ENCODE measurements at places on chromosomes 1 and 21.

- peak; percentile 68 for DNase-seq
These were observed 45.2 kb downstream of the CAMK2N1 start for GRCh38 chr1:20440785-20441200.

GRCh38 chr1:195773931-195774330 is 834.3 kb downstream of the KCNT2 start:
- DNase-seq, result no peak

DNA sequence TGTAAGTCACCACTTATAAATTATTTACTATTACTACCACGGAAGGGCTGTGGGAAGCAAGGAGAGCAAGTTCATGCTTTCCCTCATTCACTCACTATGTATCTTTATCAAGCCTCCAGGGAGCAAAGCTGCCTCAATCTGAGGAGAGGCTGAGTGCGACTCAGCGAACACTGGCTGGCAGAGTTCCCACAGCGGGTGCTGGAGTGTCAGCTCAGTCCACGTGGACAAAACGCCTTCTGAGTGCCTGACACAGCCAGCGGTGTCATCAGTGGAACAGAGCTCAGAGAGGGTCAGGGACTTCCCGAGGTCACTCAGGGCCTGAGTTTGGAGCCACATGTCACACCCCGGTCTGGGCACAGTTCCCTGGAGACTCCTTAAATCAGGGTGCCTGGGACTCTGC is 16.9 kb downstream of the MATN1 start:
- no peak for DNase-seq

- no peak for DNase-seq
These were observed 3.6 kb upstream of the RD3 start for GRCh38 chr1:211495584-211495983.

DNA sequence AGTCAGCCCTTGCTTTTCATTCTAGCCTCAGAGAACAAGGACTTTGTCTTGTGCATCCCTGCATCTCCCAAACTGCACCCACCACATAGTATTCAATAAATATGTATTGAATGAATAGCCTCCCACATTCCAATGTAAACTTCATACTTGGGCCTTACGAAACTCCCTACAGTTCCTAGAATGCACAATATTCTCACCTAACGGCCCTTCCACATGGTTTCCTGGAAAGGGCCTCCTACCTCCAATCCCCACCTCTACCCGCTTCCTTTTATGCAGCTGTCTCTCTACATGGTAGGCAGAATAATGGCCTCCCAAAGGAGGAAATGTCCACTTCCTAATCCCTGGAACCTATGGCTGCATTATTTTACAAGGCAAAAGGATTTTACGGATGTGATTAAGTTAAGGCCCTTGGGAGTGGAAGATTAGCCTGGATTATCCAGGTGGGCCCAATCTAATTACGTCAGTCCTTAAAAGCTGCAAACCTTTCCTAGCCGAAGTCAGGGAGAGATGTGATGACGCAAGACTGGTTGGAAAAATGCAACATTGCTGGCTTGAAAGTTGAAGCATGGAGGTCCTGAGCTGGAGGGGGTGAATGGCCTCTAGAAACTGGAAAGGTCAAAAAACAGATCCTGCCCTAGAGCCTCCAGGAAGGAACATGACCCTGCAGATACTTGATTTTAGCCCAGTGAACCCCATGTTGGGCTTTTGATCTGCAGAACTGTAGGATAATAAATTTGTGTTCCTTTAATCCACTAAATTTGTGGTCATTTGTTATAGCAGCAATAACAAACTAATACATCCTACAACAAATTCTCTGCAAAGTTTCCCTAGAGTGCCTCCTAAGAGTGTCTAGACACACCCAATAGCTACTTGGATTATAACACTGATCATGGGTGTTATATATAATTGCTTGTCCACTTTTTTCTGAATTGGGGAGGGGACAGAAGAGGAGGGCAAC is 5.2 kb upstream of the PIK3C2B start:
- no peak for DNase-seq

DNA sequence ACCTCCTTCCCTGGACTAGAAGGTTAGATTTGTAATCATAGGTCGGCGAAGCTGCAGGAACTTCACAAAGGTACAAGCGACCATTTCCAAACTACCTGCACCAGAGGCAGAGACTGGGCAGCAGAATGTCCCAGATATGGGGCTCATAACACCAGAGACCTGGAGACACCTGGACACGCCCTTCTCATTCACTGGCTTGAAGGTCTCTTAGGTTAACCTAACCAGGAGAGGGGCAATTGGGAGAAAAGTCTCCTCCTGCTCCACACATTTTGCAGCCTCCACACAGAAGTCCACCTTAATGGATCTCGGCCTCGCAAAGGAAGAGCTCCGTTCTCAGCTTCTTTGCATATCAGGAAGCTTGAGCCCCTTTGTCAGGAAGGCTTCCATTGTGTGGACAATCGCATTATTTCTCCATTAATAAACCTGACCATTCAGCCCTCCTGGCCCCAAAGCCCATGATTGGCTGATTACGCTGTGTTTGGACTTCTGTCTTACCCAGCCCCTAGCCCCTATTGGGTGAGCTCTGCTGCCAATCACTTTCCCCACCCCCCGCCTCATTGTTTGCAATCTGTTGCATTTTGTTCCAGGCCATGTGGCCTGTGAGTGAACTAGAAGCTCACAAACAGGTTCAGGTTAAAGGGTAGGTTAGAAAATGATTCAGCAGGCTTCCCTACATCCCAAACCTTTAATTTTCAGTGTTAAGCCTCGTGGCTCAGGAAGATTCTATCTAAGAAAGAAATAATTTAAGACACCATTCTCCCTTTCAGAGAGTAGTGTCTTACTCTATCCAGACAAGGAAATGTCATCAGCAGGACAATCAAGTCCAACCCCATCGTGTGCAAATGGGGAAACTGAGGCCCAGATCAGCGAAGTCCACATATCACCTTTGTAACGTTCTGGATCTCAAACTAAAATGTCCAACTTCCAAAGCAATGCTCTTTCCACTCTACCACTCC is 2.8 kb downstream of the MYCL start:
- no peak for DNase-seq

GRCh38 chr1:187588917-187589316 is 760.2 kb downstream of the PLA2G4A start:
- no peak for DNase-seq

- DNase-seq, result no peak
These were observed 251.2 kb downstream of the ZNF326 start for GRCh38 chr1:90246069-90246468.

DNA sequence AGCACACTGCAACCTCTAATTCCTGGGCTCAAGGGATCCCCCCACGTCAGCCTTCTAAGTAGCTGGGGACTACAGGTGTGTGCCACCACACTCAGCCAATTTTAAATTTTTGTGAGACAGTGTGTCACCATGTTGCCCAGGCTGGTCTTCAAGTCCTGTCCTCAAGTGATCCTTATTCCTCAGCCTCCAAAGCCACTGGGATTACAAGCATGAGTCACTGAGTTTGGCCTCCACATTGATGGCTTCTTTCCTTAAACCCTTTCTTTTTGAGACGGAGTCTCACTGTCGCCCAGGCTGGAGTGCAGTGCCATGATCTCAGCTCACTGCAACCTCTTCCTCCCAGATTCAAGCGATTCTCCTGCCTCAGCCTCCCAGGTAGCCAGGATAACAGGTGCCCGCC is 7.6 kb downstream of the KPNA6 start:
- DNase-seq, result no peak

GRCh38 chr1:36773827-36774541 is 260.3 kb downstream of the GRIK3 start:
- no peak for DNase-seq

DNA sequence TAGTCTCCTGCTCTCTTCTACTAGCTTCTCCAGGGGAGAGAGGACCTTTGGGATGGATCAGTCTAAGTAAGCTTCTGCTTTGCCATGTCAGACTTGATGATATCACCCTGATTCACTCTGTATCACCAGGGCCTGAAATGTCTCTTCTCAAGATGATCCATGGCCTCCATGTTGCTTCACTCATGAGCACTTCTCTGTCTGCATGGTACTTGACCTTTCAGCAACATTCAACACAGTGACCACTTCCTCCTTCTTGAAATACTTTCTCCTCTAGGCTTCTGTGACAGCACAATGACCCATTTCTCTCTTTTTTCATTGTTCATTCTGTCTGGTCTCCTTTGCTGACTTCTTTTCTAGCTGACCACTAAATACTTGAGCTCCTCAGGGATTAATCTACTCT is 35.3 kb upstream of the NGF start:
- DNase-seq, result peak; percentile 34

DNA sequence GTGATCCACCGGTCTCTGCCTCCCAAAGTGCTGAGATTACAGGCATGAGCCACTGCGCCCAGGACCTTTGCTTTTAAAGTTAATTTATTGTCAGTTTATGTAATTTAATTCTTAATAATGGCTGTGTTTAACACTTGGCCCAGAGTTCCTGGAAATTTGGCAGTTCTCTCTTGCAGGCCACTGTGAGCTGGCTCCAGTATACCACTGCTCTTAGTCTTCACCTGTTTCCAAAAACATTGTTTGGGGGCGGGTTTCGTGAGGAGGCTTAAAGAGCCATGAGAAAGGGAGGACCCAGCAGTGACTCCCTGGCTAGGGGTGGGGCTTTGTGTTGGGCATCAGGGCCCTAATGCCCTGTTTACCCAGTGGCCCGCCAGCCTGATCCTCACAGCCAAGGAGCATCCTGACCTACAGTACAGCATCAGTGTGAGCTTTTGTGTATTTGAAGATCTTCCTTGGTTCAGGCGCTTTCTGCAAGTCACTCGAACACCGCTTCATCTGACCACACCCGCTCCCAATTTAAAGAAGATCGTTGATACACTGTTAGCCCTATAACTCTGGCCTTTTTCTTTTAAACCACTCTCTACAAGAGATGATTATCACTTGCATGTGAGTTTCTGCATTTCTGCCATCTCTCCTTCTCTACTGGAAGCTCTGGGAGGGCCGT is 12.0 kb upstream of the BGLAP start:
- no peak for DNase-seq

DNA sequence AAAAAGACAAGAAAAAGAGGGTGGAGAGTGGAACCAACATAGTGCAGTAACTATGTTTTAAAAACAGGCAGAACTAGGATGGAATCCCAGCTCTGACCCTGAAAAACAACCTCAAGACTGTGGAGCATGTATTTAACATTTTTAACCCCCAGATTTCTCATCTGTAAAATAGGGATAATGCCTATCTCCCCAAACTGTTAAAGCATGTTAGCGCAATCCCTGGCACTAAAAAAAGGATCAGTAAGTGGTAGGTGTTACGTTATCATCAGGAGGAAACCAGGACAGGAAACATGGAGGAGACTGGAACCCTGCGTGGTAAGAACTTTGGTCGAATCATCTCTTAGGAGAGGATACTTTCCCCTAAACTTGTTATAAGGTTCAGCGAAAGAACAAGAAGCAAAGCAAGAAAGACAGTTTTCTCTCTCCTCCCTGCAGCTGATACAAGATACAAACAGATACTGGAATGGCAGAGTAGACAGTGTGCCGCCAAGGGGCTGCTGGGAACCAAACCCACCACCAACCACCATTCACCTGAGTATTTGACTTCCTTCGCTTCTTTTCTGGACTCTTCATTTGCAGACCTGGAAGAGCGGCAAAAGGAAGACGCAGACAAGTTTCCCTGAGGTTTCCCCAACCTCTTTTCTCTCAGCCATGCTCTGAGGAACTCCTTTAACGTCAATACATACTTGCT is 991 bp downstream of the PYGO2 start:
- DNase-seq, result no peak

Measured in RKO (cell line).